ENCODE measurements at places on chromosomes 1 and 21.
A peak's percentile ranks its signal among the peaks of the same experiment; 100 is the strongest.

DNA sequence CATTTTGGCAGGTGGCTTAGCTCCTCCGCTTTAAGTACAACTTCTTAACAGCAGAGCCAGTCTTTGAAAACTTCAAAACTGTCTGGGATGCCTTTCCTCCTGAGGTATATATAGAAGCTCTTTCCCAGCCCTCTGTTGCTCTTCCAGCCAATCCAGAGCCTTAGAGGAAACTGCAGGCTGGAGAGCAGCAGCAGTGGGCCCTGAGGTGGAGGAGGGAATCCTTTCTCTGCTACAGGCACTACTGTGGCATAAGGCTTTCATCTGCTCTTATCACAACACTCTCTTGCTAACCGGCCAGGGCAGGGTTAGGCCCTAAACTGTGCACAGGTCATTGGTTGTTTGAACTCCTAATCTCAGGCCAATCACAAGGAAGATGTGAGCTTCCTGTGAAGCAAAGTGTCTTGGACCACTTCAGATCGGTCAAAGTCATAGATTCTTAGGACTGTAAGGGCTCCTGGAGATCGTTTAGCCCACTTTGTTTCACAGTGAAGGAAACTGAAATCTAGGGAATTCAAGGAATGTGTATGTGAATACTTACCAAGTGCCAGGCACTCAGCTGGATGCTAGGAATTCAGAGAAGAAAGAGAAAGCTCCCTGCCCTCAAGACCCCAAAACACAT lies at the start of gene RGS5:
Gene RGS5 (minus strand): TSS at position 84 of the 619 bp plus-strand sequence. CDS start 81 bp downstream, at position 3.
- DNase-seq: no peak

- no peak for DNase-seq
These were observed 104.8 kb upstream of the CASZ1 start for GRCh38 chr1:10901091-10901890.

DNA sequence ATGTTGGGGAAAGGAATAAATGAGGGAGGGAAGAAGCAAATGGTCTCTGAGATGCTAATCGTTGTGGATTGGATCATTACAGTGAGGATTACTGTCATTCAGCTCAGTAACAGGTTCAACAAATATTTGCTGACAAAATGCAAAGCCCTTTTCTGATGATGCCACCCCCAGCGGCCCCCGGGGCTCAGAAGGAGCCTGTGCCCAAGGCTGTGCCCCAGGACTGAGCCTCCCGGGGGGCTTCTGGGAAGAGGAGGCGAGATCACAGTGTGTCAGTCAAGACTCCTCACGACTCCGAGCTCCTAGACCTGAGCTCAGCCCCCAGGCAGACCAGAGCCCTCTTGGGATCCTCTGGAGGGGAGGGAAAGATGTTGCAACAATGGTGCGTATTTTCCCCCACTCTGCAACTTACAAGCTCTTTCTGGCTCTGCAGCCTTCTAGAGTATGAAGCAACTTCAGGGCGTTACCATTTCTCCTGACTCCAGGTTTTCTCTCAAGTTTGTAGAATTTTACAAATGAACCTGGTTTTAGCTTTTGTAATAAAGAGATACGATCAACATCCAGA lies 20.8 kb downstream of the EPHA8 start:
- no peak for DNase-seq

- no peak for DNase-seq
These were observed 180.7 kb downstream of the ZC3H11B start for GRCh38 chr1:219432191-219432606.

- DNase-seq: no peak
These were observed 19.9 kb downstream of the LEPR start for GRCh38 chr1:65440322-65440900.

GRCh38 chr1:239587066-239587465 lies 200.7 kb downstream of the CHRM3 start:
- peak; percentile 45 for DNase-seq

GRCh38 chr1:59976194-59977074 lies 49.9 kb upstream of the CYP2J2 start:
- peak; percentile 45 for DNase-seq
